ENCODE measurements at places on chromosomes 7 and 10.

DNA sequence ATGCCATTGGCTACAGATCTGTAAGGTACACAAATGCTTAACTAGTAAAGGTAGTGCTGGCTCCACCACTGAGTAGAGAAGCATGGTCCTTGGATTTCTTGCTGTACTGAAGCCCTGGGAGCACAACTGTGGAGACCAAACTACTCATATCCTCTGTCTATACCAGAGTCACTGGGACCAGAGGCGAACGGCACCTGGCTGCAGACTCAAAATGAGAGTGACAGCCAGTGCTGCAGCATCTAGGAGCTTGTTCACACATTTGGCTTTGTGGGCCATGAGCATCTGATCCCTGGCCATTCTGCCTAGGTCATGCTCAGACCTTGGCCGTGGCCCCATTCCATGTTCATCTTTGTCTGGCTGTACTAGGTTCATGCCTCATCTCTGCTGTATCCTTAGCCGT lies 31.9 kb downstream of the LRRC18 start:
- DNase-seq: no peak

DNA sequence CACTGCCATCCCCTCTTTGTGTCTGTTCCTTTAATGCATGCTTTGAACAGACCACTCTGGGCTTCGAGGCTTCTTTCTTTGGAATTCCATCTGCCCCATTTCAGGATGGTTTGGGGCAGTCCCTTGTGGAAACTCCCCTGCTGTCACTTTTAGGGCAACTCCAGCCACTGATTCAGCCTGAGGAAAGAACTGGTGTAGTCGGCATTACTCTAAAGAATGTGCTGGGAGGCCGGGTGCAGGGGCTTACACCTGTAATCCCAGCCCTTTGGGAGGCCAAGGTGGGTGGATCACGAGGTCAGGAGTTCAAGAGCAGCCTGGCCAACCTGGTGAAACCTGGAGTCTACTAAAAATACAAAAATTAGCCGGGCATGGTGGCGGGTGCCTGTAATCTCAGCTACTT lies 358.1 kb upstream of the NUPR2 start:
- DNase-seq: no peak

DNA sequence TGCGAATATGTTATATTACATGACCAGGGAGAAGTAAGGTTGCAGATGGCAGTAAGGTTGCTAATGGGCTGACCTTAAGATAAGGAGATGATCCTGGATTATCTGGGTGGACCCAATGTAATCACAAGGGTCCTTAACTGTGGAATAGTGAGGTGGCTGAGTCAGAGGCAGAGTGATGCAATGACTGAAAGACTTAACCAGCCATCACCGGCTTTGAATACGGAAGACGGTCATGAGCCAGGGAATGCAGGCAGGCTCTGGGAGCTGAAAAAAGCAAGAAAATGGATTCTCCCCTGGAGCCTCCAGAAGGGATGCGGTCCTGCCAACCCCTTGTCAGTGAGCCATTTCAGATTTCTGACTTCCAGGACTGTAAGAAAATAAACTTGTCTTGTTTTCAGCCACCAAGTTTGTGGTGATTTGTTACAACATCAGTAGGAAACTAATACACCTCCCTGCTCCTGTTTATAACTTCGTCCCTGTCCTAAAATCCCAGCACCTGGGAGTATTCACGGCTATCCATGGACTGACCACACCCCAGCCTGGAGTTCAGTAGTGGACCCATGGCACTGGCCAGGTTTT lies 4.6 kb upstream of the C10orf95 start:
- peak; percentile 22 for DNase-seq

GRCh38 chr10:6342096-6342685 lies 139.5 kb downstream of the PFKFB3 start:
- no peak for DNase-seq

DNA sequence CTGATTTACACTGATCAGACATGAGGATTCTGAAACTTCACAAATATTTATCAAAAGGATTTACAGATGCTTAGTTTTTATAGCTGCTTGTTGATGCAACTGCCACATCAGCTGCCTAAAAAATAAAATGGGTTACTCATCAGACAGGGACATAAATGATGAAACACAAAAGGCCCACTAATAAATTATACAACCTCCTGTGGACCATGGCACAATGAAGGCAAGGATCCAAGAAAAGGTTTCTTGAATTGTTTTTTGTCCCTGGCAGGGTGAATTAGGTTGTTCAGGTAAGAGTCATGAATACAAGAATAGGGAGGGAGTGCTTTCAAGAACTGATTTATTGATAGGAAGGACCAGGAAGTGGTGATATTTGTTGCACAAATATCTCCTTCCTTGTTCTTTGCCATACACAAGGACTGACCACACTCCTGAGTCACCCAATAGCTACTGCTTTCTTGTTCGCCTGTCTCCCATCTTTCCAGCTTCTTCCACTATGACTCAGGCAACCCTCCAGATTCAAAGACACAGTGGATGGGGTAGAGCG lies 234.5 kb downstream of the AHR start:
- peak; percentile 83 for DNase-seq

GRCh38 chr7:82442492-82443035 lies 1.0 kb downstream of the CACNA2D1 start:
- no peak for DNase-seq

- DNase-seq: peak; percentile 7
Measured at GRCh38 chr10:85927952-85928665, 438.5 kb downstream of the GRID1 start.

DNA sequence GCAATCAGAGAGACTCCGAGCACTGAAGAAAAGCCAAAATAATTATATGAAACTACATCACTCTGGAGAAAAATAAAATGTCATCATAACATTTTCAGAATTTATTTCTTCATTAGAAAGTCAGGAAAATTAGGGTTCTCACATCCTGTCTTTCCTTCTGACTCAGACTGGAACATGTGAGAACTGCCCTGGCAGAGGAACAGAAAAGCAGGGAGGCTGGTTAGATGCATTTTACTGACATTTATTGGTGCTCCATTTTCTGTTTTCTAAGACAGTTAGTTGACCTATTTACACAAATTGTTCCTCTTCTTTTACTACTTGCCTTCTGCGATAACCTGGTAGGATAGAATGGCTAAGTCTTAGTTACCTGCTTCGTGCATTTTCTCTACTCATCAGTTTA lies 58.6 kb upstream of the ANK3 start:
- DNase-seq: no peak

DNA sequence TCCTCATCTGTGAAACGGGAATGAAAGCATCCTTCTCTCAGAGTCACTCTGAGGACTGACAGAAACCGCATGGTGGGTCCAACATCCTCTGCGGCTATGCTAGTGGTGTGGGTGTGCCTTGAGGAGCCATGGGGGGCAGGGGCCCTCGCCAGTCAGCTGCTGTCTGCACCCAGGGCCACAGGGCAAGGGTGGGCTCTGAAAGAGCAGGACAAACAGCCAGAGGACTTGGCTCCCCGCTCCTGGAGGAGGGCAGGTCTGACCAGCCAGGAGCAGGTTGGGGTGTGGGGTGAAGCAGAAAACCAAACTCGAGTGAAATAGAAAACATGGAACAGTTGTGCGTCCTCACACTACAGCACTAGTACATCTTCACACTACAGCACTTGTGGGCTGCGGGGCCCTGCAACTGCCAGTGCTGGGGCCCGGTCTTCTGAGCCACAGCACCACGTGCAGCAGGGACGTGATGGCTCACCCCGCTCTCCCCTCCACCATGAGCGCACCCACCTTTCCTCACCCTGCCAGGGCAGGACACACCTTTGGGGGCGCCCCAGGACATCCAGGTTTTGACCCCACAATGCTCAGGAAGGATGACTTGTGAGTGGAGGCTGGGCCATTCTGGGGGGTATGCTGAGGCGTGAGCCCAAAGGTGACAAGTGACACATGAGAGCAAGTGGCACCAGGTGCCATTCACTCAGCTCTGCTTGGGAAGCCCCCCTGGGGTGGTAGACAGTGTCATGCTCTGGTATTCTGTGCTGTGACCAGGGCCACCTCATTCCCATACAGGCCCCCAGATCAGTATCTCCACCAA lies 96.1 kb upstream of the RET start:
- DNase-seq: no peak

DNA sequence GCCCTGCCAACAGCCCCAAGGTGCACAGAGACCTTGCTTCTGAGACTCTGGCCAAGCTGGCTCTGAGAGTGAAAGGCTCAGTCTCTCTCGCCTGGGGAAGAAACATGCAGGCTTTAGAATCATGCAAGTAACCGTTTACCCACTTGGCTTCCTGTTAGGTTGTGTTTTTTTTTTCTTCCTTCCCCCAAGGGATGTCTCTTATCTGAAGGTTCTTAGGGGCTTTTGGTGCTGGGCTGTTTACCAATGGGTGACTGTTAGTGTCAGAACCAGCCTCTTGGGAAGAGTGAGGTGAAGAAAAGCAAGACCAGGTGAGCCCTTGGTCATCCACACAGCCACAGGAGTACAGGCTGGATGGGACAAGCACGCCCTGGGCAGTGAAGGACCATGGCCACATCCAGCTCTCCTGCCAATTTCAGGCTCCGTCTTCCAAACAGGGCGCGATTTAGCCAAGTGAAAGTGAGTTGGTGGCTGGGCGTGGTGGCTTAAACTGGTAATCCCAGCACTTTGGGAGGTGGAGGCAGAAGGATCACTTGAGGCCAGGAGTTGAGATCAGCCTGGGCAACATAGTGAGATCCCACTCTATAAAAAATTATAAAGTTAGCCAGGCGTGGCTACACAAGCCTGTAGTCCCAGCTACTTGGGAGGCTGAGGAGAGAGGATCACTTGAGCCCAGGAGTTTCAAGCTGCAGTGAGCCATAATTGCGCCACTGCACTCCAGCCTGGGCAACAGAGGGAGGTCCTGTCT lies 76.3 kb upstream of the CUX1 start:
- DNase-seq: no peak

GRCh38 chr7:106623853-106624252 lies 37.1 kb downstream of the CCDC71L start:
- DNase-seq: peak; percentile 37

- no peak for DNase-seq
Measured at GRCh38 chr7:94417901-94418300, 23.2 kb downstream of the COL1A2 start.
